ENCODE measurements at places on chromosomes 5 and 9. TPM values are rescaled to one million over a fixed set of nuclear protein-coding genes. Genes with fewer than 3 reads are reported as not detected.

DNA sequence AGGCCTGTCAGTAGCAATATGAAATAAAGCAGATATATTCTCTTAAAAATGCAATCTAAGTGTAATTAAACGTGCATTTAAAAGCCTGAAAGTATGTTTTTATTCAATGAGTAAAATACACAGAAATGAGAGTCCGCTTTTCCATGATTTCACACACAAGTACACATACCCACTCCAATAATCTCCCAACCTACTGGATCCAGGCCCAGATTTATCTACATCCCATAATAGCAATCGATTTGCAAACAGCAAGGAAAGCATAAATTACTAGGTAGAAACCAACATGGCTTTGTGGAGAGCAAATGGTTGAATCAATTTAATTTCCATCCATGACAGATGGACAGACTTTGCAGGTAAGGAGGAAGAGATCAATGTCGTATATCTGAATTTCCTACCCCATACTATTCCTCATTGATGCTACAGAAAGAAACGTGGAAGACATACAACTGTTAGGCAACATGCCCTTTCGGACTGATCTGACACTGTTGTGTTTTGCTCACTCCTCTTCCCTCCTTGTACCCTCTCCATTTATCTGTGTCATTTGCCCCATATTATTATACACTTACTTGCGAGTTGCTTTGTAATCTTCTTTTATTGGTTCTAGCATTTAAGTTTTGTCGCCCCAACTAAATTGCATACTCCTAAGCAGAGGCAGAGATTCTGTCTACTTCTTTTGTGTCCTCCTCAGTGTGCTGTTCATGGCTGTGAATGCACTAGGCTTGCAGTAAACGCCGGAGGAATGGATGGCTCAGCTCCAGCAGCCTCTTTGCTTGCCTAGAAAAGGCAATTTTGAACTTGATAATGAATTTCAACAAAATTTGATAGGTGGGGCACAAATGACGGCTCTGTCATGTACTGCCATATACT is 133.6 kb downstream of the NFIB start:
- no peak for DNase-seq

- DNase-seq: no peak
Measured at GRCh38 chr9:18429070-18429469, 44.9 kb upstream of the ADAMTSL1 start.

DNA sequence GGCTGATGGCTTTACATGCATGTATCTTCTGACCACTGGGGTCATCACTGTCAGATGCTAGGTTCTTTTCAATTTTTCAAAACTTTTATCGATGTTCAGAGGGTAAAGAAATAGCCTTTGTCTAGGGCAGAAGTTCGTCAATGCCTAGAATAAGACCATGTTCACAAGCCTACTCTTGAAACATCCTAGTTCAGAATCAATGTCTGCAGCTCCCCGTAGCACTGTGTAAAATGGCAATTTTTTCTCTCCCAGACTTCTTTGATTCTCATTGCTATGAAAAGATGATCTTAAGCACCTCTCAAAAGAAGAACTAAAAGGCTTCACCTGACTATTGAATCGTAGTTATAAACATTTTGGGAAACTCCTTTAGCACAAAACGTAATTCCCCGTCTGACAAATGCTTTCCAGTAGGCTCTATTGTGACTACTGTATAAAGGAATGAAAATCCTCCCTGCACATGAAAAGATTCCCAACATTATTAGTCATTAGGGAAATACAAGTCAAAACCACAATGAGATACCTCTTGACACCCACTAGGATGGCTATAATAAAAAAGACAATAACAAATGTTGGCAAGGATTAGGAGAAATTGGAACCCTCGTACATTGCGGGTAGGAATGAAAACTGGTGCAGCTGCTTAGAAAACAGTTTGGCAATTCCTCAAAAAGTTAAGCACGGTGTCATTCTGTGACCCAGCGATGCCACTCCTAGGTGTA is 263.5 kb downstream of the ARHGAP26 start:
- no peak for DNase-seq

Gene IRX2
- total RNA-seq: not detected

Gene ECSCR
- not detected for total RNA-seq

DNA sequence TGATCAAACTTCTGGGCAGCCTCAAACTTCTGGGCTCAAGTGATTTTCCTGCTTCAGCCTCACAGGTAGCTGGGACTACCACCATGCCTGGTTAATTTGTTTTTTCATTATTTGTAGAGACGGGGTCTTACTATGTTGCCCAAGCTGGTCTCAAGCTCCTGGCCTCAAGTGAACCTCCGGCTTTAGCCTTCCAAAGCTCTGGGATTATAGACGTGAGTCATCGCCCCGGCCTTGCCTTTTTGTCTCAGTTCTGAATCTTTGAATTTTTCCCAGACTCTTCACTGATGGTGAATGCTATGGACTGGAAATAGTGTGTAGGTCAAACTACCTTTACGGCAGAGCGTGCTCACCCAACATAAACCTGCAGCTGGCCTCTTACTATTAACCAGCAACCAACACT is 32.3 kb upstream of the EGFLAM start:
- no peak for DNase-seq

DNA sequence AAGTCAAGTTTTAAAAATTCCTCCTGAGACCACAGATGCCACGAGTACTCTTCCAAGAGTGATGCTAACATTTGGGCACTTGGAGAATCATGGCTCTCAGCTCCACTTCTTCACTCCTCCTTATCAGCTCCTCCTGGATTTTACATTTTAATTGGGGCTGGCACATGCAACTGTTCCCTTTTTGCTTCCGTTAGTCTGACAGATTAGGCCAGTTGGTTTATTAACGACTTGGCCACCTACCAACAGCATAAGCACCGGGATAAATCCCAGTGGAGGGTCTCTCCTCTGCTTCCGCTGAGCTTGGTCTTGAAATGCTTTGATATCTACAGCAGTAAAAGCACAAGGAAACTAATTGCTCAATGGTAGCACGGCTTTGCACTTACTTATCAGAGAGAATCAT is 134.6 kb upstream of the RASEF start:
- DNase-seq: no peak

Measured in activated B cell treated with CpG ODN at 0.5 μM for 24 hours (primary cell).